ENCODE measurements at places on chromosomes 1 and 21. TPM values are rescaled to one million over a fixed set of nuclear protein-coding genes. Genes with fewer than 3 reads are reported as not detected.

Gene IFI44L
- 2.2 TPM for total RNA-seq

Gene CLCNKA
- 1.4 TPM for total RNA-seq

Gene NBPF4
- not detected for total RNA-seq

Gene CRP
- total RNA-seq = 148 TPM

DNA sequence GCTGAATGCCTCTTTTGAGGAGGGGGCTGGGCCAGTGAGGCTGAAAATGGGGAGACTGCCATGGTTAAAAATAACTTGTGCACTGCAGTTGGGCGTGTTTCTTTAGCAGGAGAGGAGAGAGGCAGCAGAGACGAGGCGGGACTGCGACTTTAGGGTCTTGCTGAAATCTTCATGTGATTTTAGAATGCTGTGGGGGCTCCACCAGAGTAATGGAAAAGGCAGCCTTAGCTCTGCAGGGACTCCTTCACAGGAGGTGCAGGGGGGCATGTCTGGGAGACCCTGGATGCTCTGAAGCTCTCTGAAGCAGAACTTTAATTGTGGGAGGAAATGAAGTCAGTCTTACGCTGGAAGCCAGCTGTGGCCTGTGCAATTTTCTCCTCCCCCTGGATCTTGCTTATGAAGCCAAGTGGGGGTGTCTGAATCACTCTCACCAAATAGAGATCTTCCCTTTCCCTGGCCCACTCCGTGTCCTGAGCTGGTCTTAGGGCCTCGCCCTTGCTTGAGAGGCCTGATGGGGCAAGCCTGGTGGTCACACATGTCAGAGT lies 60.8 kb downstream of the NDUFS5 start:
- H3K4me1 ChIP-seq = no peaks in the 10 kb centered on the region
- no peak overlapping the region for H3K4me3 ChIP-seq
- DNase-seq = no peak
- no peaks in the 10 kb centered on the region for H3K36me3 ChIP-seq
- no peaks in the 10 kb centered on the region for H3K27me3 ChIP-seq

- peaks cover 45% of the 10 kb centered on the region for H3K4me1 ChIP-seq
- no peak overlapping the region for H3K4me3 ChIP-seq
- H3K27me3 ChIP-seq = no peaks in the 10 kb centered on the region
- no peak overlapping the region for H3K27ac ChIP-seq
Observed at GRCh38 chr1:214006845-214007244, 19.1 kb downstream of the PROX1 start.

- H3K4me3 ChIP-seq = no peak overlapping the region
- no peaks in the 10 kb centered on the region for H3K27me3 ChIP-seq
- H3K27ac ChIP-seq = no peak overlapping the region
Observed at GRCh38 chr1:20662110-20662475, 924 bp upstream of the DDOST start.

DNA sequence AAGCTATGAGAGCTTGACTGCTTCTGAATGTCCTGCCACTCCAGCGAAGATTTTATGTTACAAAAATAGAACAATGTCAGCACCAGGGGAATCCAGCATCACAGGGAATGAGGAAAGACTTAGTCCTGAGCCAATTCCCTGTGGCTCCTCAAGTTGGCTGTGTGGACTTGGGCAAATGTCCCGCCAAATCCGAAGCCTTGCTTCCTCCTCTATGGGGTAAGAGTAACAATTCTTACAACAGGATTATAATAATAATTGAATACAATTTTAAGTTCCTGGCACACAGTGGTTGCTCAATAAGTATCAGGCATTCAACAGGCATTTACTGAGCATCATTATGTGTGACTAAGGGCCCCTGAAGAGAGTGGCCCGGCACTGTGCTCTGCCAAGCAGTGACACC lies 44.4 kb downstream of the STPG1 start:
- no peak overlapping the region for H3K4me3 ChIP-seq
- no peaks in the 10 kb centered on the region for H3K27me3 ChIP-seq
- no peaks in the 10 kb centered on the region for H3K4me1 ChIP-seq
- H3K27ac ChIP-seq = no peak overlapping the region
- no peaks in the 10 kb centered on the region for H3K36me3 ChIP-seq
- DNase-seq = no peak

GRCh38 chr1:231401478-231401877 lies 20.6 kb downstream of the EGLN1 start:
- no peaks in the 10 kb centered on the region for H3K27me3 ChIP-seq
- no peaks in the 10 kb centered on the region for H3K36me3 ChIP-seq
- H3K27ac ChIP-seq = no peak overlapping the region
- peaks cover 16% of the 10 kb centered on the region for H3K4me1 ChIP-seq
- no peak for DNase-seq

- H3K27ac ChIP-seq = no peak overlapping the region
- no peaks in the 10 kb centered on the region for H3K27me3 ChIP-seq
- no peak for DNase-seq
Observed at GRCh38 chr1:237565236-237565635, 325.5 kb downstream of the ZP4 start.

- no peaks in the 10 kb centered on the region for H3K27me3 ChIP-seq
- no peak overlapping the region for H3K27ac ChIP-seq
- H3K4me1 ChIP-seq = no peaks in the 10 kb centered on the region
- DNase-seq = peak; percentile 34
Observed at GRCh38 chr1:44644806-44645205, 29.5 kb downstream of the TMEM53 start.

GRCh38 chr21:20106368-20106767 lies 891.8 kb upstream of the NCAM2 start:
- no peak overlapping the region for H3K4me3 ChIP-seq
- H3K4me1 ChIP-seq = no peaks in the 10 kb centered on the region
- no peaks in the 10 kb centered on the region for H3K36me3 ChIP-seq
- no peaks in the 10 kb centered on the region for H3K27me3 ChIP-seq
- H3K27ac ChIP-seq = no peak overlapping the region

All from pancreas (tissue), 10 donors.